GM12864 (cell line): ENCODE measurements at places on chromosomes 16 and 17.

GRCh38 chr16:53495325-53495724 lies 7.7 kb downstream of the AKTIP start:
- no peak for DNase-seq

- no peak for DNase-seq
These were observed 14.7 kb upstream of the SLX4 start for GRCh38 chr16:3625911-3626732.

DNA sequence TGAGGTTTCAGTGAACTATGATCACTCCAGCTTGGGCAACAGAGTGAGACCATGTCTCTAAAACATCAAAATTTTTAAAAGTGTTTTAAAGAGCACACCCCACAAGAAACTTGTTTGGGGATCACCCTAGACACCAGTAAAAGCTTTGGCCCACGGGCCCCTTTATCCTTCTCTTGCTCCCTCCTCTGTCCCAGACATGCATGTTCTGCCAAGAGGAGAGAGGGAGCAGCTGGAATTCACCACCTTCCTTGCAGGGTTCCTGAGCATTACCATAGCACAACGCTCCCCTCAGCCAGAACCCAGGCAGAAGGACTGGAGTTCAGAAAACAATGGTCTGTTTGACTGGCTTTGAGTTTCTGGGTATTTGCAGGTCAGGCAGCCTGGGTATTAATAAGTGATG lies 214.3 kb upstream of the CDH5 start:
- no peak for DNase-seq

- peak; percentile 53 for DNase-seq
These were observed 45.4 kb downstream of the CDH1 start for GRCh38 chr16:68782198-68783174.

GRCh38 chr17:13074026-13074425 lies 56.2 kb upstream of the ELAC2 start:
- no peak for DNase-seq

GRCh38 chr16:81553080-81553813 lies 108.6 kb downstream of the CMIP start:
- DNase-seq, result no peak

GRCh38 chr17:39752241-39752881 lies 14.6 kb downstream of the GRB7 start:
- DNase-seq, result no peak

DNA sequence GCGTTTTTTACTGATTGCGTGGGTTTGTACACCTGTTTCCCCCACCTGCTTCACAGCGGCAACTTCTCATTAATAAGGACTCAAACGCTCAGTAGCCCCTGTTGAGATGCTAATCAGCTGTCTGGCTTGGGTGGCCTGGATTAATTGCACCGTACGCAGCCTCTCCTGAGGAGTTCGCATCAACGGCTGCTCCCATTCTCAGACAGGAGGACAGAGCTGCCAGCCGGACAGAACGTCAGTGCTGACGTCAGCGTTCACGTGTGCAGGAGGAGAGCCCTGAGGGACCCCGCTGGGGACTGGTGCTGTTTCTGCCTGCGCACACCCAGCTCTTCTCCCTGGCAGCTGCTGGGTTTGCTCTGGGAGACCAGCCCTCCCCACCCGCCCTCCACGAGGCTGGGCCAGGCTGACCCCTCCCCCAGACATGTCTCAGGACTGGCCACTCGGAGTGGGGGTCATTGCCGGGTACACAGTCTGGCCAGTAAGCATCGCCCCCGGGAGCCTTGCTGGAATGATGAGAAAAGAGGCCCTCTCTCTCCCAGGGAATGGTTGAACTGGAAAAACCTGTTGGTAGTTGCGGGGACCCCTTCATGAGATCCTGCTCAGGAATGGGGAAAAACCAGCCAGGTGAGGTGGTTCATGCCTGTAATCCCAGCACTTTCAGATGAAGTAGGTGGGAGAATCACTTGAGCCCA lies 5.7 kb upstream of the BANP start:
- no peak for DNase-seq

DNA sequence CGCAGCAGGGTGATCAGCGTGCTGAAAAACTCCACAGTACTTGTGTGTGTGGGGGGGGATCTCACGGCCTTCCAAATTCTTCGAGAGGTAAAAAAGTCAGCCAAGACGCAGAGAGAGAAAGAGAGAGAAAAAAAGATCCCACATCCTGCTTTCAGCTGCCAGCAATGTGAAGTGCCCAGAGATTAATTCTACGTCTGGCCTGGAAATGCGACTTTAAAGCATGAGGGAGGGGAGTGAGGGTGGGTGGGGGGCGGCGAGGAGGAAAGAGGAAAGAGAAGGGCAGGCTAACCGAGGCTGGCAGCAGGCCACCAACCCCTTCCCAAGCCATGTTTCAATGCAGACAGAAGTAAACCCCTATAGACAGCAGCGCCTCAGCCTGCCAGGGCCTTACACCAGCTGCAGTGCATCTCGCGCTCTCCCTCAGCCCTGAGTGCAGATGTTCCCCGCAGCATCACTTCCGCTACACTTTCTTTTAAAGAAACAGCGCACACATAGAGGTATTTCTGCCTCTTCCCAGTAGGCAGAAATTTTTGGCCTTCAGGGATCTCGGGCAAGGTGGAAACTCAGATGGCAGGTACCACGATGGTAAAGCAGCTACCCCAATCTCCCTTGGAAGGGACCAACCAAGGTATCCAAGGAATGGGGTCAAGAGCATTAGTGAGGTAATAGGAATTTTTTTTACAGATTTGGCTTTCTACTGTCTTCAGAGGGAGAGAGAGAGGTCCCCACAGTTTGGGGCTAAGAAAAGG lies 87.8 kb downstream of the SMG6 start:
- peak; percentile 81 for DNase-seq

GRCh38 chr16:11699234-11699894 lies 31.1 kb downstream of the SNN start:
- DNase-seq, result no peak

DNA sequence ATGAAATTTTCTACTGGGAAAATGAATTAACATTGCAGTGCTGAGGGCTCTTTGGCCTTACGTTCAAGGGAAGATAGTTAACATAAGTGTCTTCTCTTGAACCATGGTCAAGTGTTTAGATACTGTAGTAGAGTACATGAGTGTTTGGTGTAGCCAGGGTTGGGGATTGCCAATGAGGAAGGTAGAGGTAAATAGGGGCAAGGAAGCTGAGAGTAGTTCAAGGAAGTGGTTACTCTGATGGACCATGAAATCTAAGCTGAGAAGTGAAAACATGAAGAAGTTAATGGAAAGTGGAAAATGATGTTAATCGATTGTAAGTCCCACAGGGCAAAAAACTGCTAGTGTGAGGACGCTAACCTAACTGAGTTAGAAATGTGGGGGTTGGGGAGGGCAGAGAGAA lies 249.6 kb upstream of the AXIN2 start:
- DNase-seq, result no peak

DNA sequence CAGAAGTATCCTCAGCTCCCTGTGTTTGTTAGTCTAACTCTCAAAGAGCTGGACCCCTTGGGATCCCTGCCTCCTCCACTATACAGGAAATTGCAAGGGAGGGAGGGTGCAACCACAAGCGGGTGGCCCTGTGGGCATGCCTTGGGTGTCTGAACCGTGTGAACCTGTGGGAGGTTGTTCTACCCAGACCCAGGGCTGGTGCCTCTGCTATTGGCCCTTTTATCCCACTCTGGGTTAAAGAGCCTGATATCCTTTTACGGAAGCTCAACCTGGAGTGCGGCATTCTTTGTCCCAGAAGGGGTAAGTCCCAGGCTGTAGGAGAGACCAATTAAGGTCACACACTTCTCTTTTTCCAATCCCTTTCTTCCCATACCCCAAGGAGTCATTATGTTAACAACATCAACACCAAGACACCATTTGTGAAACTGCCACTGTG lies 53.4 kb downstream of the ARSG start:
- DNase-seq, result no peak

DNA sequence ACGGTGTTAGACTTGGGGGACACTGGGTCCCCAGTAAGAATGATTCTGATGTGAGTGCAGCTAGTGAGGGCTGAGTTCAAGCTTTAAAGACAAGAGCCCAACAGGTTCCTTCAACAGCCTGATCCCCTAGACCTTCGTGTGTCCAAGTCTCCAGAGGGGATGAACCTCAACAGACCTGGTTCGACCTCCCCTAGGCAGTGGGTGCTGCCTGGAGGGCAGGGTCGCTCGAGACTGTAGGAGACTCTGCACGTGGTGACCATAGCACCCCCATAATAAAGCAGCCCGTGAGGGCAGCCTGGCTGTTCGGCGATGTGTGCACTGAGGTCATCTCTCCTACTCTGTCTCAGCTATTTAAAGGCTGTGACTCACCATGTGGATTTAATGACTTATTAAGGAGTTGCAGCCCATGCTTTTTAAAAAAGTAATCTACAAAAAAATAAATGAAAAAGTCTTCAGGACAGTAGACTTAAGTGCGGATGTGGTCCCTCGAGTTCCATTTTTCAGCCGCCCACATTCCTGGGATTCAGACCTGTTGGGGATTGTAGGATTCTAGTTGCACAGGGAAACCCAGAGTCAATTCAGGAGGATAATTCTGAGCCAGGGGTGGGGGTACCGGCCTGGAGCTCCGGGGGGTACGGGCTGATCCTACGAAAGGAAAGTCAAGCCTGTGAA lies 23.4 kb upstream of the METRNL start:
- no peak for DNase-seq

DNA sequence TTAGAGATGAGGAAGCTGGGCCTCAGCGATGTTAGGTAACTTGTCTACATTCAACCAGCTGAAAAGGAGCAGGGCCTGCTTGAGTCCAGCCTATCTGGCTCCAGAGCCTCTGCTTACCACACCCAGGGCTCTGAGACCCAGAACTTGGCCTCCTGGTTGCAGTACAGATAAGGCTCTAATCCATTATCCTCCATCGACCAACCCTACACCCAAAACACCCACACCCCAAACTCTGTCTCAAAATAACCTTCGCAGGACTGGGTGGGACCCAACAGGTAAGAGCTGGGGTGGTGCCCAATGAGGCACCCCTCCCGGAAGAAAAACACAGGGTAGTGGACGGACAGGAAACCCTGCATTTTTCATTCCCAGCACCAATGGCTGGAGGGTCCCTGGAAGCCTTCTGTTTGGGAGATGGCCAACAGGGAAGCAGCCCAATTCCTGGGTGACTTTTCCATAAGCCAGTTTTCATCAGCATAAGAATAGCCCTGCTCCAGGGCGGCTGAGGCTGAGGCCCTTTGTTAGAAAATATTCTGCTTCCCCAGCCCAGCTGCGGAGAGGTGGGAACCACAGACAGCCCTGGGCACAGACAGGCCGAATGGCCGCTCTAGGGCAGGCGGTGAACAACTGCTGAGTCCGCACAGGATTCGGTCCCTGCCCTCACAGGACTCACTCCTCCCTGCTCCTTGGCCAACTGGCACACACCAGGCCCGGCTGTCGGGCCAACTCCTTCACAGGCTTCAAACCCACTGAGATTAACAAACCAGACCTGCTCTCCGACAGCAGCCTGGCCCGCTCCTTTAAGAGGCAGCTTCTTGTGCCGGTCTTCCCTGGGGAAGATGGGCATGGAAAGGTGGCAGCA lies 9.8 kb downstream of the SMIM5 start:
- DNase-seq, result no peak

- DNase-seq, result no peak
These were observed 7.0 kb upstream of the RBFOX3 start for GRCh38 chr17:79617740-79618382.

DNA sequence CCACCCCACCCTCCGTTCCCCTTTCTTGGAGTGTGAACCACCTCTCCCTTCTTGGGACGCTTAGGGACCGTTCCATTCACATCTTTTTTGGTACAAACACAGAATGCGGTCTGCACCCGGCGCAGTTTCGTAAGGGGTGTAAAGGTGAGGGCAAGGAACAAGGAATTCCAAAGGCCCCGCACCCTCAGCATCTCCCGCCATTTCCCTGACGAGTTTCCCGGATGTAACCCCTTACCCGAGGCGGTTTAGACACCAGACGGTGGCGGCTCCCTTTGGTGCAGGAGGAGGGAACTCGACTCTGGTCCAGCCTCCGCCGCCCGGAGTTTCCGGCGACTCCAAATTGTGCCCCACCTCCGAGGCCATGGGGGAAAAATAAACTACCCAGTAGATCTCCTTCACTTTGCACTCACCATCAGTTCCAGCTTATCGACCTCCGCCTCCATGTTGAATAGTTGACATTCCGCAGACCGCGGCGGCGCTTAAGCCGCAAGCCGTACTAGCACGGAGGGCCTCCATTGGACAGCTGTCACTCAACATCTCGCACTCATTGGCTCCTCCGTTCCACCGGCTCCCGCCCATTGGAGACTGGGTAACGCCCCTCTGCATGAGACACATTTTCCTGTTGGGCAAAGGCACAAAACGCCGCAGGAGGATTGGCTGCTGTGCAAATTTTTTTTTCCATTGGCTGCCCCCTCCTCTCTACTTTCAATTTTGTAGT lies at the start of gene SKA2:
TSS of gene SKA2 (minus strand) at position 466 of the 718 bp plus-strand sequence. CDS start at position 443, 23 bp downstream.
- peak; percentile 42 for DNase-seq

DNA sequence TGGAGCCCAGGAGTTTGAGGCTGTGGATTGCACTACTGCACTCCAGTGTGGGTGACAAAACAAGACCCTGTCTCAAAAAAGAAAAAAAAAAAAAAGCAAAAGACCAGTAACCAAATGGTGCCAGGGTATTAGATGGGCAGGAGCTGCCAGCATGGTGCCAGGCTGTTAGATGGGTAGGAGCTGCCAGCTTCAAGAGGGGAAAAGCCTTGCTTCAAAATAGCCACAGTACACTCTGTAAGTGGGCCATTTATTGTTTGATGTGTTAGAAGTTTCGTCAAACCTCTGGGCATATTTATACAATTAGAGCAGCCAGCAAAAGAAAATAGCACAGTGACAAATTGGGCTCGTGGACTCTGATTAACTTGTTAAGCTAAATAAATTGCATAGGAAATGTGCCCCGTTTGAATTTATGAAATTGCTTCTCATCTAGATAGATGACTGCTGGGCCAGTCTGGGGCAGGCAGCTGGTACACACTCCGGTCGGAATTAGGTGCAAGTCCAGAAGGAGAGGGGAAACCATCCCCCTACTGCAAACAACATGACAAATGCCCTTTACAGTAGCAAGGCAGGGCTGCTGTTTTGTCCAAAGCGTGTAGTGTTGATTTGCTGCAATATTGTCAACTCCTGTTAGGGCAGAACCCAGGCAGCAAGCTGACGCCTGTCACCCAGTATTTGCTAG lies 126.3 kb upstream of the IRX3 start:
- no peak for DNase-seq

- no peak for DNase-seq
These were observed 36.6 kb downstream of the TNRC6A start for GRCh38 chr16:24766057-24766456.

DNA sequence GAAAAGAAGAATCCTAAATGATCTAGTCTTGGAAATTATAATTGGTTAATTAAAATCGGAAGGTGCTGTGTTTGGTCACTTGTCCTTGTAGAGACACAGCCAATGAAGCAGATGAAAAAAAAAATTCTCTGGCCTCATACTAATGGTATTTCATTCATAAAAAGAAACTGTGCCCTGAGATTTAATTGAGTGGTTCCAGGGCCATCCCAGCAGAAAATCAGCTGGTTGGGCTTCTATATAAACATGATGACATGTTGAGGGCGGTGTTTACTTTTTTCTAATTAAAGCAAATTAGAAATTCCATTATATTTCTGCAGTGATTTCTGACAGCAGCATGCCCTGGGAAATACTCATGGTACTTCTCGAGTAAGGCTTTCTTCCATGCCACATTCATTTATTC lies 191.9 kb upstream of the KCNJ16 start:
- DNase-seq, result no peak

GRCh38 chr17:82300707-82301270 lies 16.6 kb downstream of the CD7 start:
- no peak for DNase-seq
